ENCODE measurements at places on chromosomes 1 and 21.

- DNase-seq = no peak
Measured at GRCh38 chr21:42460391-42461184, 35.4 kb downstream of the RSPH1 start.

DNA sequence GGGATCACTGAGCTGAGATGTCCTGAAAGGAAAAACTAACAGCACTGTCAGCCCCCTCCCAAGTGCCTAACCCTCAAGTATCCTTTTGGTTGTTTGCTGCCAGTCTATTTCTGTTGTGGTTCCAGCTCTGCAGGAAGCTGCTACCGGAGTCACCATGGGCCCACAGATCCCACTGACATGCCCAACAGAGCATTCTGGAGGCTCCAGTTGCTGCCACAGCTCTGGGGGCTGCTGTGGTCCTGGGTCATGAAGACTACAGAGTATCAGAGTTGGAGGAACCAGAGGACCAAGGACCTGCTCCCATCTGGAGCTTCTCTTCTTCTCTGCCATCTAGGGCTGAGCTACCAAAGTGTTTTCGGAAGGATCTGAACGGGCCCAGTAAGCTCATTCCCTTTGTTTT is 910 bp downstream of the LCE3A start:
- DNase-seq = no peak

DNA sequence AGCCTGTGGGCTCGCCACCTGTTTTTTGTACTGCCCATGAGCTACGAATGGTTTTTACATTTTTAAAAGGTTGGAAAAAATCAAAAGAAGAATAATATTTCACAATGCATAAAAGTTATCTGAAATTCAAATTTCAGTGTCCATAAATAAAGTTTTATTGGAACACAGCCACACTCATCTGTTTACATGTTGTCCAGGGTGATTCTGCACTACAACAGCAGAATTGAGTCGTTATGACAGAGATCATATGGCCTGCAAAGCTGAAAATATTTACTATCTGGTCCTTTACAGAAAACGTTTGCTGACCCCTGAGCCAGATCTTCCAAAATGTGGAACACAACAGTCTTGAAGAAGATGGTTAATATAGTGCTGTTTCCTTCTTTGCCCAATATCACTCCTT is 89.4 kb downstream of the TM2D1 start:
- no peak for DNase-seq

DNA sequence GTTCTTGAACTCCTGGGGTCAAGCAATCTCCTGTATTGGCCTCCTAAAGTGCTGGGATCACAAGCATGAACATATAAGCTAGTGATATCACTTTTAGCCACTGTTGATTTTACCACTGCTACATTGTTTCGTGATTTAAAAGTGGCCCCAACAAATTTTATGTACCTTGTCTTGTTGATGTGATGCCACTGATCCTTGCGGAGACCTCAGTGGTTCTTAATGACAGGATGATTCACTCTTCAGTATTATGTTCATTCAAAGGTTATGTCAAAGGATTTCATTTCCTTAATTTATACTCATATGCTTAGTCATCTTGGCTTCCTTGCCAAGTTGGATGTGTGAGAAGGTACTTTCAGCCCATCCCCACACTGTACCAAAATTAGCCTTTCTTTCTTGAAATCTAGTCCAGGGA is 12.1 kb downstream of the PRKACB start:
- peak; percentile 33 for DNase-seq

- DNase-seq = no peak
Measured at GRCh38 chr21:43307677-43308070, 119.3 kb downstream of the SIK1 start.

DNA sequence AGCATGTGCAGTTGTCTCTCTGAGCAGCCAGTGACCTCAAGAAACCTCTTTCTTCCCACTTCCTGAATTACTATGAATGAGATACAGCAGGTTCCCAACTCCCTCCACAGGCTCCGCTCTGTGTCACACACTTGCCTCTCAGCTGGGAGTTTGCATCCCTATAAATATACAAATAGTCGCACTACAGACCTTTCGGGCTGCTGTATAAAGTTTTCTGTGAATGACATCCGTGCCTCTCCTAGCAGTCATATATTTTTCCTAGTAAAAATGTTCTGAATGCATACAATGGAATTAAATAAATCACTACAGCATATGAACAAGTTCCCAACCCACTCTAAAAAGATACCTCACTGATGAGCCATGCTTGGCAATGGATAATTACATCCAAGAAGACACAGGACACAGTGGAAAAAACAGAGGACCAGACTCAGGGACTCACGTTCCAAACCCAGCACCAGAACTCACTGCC is 66.8 kb downstream of the CAPZB start:
- peak; percentile 44 for DNase-seq

DNA sequence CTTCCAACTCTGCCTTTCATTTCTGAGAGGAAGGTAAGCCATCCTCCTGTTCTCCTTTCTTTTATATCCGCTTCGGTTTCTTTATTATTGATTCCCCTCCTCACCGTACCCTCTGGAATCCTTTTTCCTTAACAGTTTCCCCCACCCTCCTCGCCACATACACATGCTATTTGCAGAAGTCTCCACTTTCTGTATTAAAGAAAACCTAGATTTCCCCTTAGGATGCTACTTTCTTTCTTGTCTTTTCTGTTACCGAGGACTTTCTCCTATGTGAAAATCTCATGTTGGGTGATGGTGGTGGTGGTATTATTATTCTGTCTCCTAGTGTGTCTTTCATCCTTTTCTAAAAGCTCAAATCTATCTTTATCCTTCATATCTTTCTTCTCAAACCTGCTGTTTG is 62.3 kb downstream of the AK4 start:
- no peak for DNase-seq

DNA sequence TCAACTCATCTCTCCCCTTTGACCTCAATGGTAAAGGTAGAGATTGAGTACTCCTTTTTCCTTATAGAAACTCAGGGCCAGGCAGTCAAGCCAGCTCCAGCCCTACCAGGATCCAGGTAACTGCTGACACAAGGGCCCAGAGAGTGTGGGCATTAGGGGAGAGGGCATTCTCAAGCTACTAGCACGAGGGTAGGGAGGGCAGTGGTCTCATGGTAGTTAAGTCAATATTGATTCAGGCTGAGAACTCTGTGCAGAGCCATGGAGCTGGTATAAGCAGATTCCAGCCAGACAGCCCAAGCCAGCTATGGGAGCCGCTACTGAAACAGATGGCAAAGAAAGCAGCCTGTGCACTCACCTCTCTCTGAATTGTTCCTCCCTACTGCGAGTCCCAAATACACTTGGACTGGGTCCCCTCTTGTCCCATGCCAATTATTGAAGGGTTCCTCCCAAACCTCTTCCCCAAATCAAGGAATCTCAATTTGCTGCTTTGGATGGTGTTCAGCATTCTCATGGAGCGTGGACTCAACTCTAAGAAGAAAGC is 2.8 kb downstream of the PI4KB start:
- no peak for DNase-seq
